Smooth muscle cell of bladder (primary cell): ENCODE measurements at places on chromosomes 12 and 14. TPM values are rescaled to one million over a fixed set of nuclear protein-coding genes. Genes with fewer than 3 reads are reported as not detected.

ASB2 gene
- total RNA-seq = 0.28 and 0.55 TPM in 2 replicates

TCL1A gene
- not detected in 2 replicates for total RNA-seq

TAS2R43 gene
- total RNA-seq = 1.3 TPM in 1 of 2 replicates, not detected in the other

KCNH3 gene
- under 0.01 and 0.09 TPM in 2 replicates for total RNA-seq

FRS2 gene
- 28.4 and 31.7 TPM in 2 replicates for total RNA-seq

NTN4 gene
- 47.8 and 76.1 TPM in 2 replicates for total RNA-seq

HOXC12 gene
- not detected in 2 replicates for total RNA-seq

DDX24 gene
- 97.8 and 132 TPM in 2 replicates for total RNA-seq

ACRBP gene
- total RNA-seq = 0.28 and 0.37 TPM in 2 replicates

APOLD1 gene
- 3.3 and 4.1 TPM in 2 replicates for total RNA-seq
